ENCODE measurements at places on chromosomes 7 and 10.

- DNase-seq: peak; percentile 45
These were observed 2.4 kb downstream of the MKX start for GRCh38 chr10:27743012-27743876.

- DNase-seq: no peak
These were observed 72.7 kb downstream of the GPR85 start for GRCh38 chr7:113013761-113014449.

- no peak for DNase-seq
These were observed 2.8 kb downstream of the CRYGN start for GRCh38 chr7:151437159-151437553.

DNA sequence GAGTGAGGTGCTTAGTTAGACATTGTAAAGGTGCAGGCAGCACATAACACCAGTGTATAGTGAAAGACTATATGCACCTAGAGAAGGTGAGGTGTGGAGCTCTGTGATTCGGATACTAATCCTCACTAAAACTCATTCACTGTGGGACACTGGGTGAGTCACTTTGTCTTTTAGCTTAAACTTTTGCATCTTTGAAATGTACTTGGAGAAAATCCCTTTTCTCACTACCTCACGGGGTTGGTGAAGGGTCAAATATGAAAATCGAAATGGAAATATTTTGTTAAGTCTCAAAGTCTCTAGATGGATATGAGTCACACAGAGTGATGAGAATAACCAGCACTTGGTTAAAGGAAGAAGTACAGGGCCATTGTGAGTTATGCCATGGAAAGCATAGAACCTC lies 38.0 kb downstream of the MDFIC start:
- no peak for DNase-seq

GRCh38 chr7:131471250-131472004 lies 85.0 kb downstream of the PODXL start:
- DNase-seq: no peak

DNA sequence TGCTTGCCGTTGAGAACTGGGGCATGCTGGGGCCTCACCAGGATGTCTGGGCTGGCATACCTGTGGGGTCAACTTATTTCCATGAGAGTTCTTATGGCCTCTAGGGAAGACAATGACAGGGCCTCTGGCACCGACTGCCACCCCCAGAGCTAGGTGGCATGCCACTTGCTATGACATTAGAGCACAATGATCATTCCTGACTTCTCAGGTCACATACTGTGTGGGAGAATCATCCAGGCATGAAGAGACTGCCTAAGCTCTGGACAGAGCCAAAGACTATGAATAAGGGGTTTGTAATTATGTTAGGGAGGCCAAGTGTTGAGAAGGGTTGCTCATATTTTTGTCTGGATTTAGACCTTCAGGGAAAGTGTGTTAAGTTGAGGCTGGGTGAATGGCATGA lies 97.5 kb downstream of the PTPN20 start:
- no peak for DNase-seq

DNA sequence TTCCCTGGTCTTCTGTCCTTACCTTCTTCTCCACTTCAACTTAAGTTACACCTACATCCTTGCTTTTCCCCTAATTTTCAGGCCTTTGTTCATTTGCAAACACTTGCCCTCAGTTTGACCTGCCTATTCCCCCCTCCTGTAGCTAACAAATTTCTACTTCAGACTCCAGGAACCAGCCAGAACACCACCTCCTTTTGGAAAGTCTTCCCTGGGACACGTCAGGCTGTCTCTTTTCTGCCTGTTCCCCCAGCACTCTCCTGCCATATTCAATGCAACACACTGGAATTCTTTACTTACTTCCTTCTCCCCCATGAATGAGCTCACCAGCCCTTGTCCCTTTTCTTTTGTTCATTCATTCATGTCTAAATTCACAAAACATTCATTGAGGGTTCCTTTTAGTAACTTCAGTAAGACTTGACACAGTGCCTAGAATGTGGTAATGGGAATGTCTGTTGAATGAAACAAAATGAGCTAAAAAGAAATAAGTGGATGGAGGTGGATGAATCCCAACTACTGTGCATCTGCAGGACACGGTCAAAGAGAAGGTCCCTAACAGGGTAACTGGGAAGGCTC lies 478.0 kb downstream of the KCNMA1 start:
- DNase-seq: no peak
